Tibial artery (tissue), 4 donors: ENCODE measurements at places on chromosomes 7 and 10.

DNA sequence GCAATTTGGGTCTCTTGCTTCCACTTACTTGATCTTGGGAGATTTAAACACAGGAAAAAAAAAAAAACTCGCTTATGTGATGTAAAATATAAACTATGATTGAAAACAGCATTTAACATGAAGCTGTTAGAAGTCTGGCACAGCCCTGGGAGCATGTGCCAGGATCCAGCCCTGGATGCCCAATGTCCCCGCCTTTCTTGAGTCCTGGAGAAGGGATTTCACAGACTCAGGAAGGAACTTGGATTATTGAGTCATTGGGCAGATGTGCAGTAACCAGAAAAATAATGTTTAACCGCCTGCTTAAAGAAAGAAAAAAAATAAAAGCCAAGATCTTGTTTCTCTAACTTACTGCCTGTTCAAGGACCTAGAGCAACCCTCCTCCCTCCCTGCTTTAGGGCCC lies 3.7 kb upstream of the JCAD start:
- no peak for DNase-seq

DNA sequence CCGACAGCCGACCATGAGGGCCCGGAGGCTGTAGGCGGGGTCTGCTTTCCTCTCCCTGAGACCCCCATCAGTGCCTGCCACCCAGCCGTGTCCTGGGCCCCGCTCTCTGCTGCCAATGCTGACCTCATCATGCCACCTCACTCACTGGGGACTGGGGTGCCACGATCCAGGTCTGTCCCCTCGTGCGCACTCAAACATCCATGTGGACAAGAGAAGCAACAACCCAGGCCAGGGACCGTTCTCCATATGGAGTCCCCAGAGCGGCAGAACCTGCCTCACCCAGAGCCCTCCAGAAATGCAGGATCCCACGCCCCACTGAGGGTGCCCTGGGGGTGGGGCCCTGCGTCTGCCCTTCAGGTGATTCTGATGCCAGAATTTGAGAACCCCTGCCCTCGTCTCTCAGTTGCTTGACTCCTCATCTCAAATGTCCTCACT lies 210.0 kb upstream of the PPP2R2D start:
- DNase-seq = no peak

DNA sequence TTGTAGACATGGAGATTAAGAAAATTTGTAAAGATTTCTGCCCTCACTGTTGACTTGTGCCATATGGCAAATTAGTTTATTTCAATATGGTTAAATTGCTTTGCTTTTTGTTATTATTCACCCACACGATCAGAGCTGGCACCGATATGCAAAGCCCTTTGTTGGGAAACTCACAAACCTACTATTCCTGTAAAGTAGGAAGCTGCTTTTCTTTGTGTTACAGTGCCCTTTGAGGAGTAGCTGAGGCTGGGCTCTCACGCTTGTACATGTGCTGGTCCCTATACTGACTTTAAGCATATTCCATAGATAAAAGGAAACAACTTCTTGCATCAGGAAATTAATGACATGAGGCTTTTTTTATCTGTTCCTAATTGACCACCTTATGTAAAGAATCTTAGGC lies 17.6 kb upstream of the AOAH start:
- DNase-seq = no peak

GRCh38 chr10:117007080-117007479 lies 2.1 kb upstream of the SHTN1 start:
- no peak for DNase-seq

- no peak for DNase-seq
These were observed 530.6 kb upstream of the MGMT start for GRCh38 chr10:128936392-128936791.

- DNase-seq = no peak
These were observed 382.6 kb downstream of the LRMDA start for GRCh38 chr10:75814014-75814413.

GRCh38 chr10:6737080-6737641 lies 157.1 kb upstream of the PRKCQ start:
- no peak for DNase-seq

DNA sequence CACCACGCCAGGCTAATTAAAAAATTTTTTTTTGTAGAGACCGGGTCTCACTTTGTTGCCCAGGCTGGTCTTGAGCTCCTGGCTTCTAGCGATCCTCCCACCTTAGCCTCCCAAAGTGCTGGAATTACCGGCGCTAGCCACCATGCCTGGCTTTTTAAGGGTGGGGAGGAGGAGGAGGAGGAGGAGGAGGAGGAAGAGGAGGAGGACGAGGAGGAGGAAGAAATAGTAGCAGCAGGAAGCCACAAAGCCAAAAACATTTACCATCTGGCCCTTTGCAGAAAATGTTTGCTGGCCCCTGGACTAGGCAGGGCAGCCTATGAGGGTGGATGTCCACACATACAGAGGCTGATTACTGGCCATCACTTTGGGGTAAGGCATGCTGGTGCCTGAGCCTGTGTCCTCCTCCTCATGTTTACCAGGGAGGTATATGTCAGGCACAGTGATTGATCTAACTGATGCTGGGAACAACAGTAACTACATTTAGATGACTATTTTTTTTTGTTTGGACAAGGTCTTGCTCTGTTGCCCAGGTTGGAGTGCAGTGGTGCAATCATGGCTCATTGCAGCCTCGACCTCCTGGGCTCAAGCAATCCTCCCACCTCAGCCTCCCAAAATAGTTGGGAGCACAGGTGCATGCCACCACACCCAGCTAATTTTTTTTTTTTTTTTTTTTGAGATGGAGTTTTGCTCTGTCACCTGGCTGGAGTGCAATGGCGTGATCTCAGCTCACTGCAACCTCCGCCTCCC lies 122.1 kb downstream of the HIP1 start:
- no peak for DNase-seq

DNA sequence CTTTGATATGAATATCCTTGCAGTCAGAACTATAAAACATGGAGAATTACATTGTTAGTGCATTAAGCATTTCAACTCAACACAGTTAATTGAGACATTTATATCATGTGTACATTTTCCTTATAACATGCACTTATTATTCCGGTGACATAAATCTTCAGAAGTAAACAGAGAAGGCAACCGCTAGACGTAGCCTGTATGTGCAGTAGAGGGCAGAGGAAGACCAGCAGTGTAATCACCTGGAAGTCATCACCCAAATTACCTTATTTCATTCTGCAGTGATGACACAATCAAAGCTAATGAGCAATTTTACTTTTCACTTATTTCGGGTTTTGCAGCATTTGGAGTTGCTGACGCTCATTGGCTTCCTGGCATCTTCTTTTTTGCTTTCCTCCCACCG lies 394.6 kb downstream of the SDK1 start:
- DNase-seq = no peak

GRCh38 chr7:94375691-94376090 lies 19.0 kb upstream of the COL1A2 start:
- DNase-seq = no peak

- no peak for DNase-seq
These were observed 110.5 kb downstream of the EBF3 start for GRCh38 chr10:129853562-129853903.

DNA sequence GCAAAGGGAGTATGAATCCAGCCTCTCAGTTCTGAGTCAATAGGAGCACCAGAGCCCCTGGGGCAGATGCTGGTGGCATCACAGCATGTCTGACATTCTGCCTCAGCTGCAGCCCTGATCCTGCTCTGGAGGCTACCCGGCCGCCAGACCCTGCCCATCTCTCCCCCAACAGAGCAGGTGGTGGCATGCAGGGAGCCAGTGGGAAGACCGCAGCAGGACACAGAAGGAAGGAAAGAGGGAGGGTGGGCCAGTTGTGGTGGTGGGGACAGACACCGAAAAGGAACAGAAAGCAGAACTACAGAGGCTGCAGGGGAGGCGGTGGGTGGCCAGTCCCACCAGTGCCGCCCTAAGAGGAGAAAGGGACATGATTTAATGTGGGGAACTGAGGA lies 35.3 kb downstream of the BLNK start:
- no peak for DNase-seq

DNA sequence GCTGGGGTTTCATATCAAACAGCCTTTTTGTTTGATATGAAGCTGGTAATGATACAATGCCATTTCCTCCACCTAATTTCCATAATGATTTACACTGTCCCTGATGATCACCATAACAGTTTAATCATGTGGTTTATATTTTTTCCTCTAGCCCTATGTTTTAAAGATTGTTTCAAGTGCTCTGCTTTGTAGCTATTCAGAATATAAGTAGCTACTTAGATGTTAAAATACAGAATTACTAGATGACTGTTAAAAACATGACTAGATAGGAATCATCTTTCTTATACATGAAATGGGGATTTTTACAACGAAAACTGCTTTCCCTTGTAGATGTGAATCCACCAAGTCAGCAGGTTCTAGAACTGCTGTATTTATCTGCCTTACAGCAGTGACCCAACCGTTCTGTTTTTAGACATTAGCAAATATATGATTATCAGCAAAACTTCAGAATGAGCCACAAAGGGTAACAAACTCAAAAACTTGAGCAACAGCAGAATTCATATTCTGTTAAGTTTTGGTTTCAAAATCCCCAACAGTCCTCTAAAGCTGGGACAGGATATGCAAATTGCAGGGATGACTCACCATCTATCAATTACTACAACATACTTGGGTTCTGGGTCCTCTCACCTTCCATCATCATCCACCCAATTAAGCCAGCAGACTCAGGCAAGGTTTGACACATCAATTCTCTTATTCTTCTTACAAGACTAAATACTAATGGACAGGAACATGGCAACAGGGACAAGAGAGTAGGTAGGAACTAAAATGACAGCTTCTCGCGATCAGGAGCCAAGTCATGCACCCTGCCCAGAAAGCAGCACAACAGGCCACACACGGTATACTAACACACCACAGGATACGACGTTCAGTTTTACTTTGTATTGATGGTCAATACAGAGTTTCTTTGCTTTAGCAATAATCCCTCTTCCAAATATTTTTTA lies 83.9 kb downstream of the PIP4K2A start:
- DNase-seq = no peak

- DNase-seq = peak; percentile 82
These were observed 672 bp downstream of the LCOR start for GRCh38 chr10:96832721-96833219.

DNA sequence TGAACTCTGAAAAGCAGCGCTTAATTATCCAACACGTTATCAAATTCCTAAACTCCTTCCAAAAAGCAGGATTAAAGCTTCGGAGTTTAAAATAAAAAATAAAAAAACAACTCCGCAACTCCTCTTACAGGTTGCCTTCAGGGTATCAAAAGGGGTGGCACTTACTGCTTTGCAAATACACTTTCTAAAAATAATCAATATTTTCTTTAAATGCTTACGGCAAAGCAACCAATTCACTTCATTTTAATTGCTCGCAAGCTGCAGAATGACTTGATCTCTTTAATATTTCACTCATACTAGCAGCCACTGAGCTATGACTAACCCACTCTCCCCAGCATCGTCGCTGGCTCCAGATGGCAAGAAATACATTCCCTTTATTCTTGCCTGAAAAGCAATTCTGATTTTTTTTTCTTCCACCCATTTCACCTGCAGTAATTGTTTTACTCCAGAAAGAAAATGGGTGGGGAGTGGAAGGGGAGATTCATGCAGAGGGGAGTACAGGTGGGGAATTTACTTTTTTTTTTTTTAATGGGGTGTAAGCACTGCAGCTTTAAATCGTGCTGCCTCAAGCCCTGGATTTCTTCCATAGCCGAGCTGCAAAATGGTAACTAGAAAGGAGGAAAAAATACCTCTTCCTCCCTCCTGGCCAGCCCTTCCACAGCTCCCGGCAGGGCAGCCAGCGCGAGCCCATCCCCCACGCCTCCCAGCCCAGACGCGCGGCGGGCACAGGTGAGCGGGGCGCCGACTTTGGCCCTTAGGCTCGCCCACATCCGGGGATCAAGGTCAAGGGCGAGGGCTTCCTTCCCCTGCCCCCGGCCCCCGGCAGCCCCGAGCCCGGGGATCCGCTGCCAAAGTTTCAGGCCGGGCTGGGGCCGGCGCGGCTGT lies 54.2 kb upstream of the FHIP2A start:
- no peak for DNase-seq

- DNase-seq = no peak
These were observed 620 bp downstream of the SLK start for GRCh38 chr10:103967448-103968071.

GRCh38 chr7:10918093-10918590 lies 55.5 kb upstream of the PHF14 start:
- DNase-seq = no peak

DNA sequence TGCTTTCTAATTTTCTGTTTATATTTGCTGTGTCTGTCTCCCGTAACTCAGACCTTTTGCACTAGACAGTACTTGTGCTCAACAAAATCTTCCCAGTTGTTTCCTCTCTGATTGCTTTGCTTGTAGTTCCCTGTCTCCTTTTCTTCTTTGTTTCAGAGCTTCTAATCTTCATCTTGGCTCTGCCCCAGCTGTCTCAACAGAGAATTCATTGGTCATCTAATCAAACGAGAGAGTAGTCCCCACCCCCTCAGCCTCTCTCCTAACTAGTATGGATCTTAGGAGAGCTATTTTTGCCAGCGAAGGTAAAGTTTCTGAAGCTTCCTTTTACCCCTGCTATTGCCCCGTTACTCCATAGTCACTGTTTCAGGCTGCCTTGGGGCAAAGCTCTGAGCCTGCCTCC lies 32.8 kb downstream of the SLC26A4 start:
- DNase-seq = no peak

GRCh38 chr10:113566888-113567287 lies 14.0 kb downstream of the HABP2 start:
- DNase-seq = no peak

- DNase-seq = no peak
These were observed 34.0 kb downstream of the PSAP start for GRCh38 chr10:71816936-71817618.

DNA sequence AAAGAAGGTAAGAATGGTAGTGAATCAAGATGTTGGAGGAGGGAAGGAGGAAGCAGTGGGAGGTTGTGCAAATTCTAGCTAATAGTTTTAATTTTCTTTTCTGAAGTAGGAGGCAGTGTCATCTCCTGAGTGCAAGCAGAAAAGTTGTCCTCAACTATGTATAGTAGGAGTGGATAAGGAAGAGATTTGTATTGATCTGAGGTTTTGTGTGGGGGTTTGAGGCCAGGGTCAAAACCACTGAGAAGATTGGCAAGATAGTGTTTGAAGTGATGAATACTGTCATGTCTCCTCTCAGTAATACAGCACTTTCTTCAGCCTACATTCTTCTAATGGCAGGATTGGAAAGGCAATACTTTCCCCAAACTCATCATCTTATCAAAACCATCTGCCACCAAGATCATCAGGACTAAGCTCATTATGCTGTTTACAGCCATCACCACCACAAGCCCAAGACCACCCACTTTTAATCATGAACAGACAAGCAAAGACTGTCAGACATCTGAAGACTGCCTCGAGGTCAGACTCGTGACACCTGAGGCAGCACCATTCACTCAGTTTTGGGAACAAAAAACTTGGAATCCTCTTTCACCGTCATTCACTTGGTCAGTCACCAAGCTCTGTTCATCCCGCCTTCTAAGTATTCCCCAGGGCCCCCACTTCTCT lies 1.5 kb upstream of the MIOS start:
- DNase-seq = no peak

GRCh38 chr7:129295015-129295423 lies 70.2 kb downstream of the AHCYL2 start:
- peak; percentile 32 for DNase-seq

DNA sequence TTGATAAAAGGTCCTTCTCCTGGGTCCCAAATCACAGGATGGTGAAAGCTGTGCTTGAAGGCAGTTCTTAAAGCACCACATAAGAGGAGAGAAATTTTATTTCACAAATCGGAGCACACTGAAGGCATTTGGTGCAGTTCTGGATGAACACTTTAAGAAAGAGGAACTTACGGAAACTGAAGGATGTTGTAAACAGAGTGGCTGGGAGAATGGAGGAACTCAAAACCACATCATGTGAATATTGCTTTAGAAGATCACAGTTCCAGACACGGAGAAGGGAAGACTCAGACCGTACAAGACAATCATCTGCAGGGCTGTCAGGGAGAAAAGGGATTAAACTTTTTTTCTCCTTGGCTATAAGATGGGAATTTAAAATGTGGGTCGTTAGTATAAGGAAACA lies 9.0 kb upstream of the GPR141 start:
- no peak for DNase-seq
